G401 (cell line): ENCODE measurements at places on chromosomes 16 and 17.

DNA sequence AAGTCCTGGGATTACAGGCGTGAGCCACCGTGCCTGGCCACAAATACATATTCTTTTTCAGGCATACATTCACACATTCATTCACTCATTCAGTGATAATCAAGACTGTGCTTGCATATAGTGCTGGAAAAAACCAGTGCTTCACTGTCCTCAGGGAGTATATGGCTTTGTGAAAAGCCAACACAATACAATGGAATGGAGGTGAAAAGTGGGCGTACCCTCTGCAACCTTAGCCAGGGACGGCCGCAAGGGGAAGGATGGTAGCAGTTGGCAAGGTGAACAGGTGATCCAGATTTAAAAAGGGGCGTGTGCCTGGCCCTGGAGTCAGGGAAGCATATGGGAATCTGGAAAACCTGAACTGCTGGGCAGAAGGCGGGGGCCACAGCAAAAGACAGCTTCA lies 18.1 kb upstream of the GAN start:
- no peak for DNase-seq

DNA sequence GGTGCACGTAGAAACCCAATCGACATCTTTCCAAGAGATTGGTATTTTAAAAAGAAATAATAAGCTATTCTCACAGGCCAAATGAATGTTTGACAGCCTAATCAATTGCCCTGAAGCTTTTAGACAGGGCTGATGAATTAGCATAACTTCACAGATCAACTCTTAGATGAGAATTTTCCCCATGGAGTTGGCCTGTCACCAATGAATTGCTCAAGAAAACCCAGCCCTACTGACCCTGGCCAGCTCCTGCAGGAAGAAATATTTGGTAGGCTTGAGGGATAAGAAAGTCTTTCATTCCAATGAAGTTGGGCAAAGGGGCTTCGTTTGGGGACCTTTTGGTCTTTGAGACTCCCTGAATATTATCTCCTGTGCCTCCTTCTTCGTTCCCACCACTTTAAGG lies 23.4 kb upstream of the SEC14L1 start:
- no peak for DNase-seq

DNA sequence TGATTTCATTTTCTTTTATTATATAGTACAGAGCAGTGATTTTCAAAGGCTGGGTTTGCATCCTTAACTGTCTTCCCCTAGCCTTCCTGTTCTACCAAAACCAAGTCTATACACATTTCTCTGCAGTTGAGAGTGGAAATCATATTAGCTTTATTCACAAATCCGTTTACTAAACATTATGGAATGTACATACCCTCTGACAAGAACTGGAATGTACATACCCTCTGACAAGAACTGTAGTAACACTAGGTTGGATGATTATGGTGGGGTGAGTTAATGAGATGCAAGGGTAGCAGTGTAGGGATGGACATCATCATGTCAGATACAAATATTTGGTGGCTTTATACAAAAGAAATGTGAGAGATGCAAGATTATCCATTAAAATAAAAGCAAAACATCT lies 154.8 kb downstream of the CYB561 start:
- no peak for DNase-seq

DNA sequence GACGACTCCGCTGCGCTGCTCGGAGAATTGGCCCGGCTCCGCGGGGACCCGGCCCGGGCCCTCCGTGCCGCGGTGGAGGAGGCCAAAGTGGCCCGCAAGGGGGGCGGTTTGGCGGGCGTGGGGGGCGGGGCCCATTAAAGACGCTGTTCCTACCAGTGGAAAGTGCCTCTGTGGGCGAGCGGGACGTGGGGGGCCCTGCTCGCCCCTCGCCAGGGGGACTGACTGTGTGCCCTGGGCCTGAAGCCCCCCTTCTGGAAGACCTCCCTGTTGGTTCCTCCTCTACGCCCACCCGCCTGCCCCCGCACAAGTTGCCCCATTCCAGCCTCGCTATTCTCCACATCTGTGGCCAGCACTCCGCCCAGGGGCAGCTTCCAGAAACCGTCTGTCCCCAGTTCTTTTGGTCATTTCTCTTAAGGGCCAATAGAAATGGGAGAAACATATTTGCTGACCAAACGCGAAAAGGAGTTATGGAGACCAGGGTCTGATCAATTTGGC lies 1.9 kb upstream of the FGF11 start:
- no peak for DNase-seq

DNA sequence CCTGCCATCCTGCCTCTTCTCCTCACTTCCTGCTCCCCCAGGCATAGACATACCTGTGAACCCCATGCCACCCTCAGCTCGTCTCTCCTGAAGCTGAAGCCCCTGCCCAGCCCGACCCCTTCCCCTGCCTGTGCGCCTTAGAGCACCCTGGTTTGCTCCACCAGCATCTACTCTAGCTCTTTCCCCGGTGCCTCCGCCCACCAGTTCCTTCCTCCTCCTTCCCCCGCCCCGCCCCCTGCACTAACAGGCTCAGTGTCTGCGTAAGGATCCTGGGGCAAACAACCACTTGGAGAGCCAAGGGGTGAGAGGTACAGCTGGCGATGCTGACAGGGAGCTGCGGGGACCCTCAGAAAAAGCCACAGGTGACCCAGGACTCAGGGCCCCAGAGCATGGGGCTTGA lies 1.9 kb downstream of the GPR142 start:
- DNase-seq, result no peak

DNA sequence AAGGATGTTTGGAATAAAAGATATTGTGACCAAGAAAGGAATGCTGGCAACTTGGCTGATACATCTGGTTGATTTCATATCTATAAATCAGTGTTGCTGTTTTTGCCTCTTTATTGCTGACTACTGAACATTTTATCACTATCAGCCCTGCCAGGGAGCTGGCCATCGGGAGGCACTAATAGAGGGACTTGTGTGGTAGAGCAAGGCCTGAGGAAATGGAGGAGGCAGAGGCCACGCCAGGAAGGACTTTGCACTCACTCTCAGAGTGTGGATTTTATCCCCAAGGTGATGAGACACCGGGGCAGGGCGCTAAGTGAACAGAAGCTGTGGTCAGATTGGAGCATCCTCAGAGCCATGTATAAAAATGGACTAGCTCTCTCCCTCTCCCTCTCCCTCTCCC lies 9.3 kb upstream of the CYB561 start:
- no peak for DNase-seq

DNA sequence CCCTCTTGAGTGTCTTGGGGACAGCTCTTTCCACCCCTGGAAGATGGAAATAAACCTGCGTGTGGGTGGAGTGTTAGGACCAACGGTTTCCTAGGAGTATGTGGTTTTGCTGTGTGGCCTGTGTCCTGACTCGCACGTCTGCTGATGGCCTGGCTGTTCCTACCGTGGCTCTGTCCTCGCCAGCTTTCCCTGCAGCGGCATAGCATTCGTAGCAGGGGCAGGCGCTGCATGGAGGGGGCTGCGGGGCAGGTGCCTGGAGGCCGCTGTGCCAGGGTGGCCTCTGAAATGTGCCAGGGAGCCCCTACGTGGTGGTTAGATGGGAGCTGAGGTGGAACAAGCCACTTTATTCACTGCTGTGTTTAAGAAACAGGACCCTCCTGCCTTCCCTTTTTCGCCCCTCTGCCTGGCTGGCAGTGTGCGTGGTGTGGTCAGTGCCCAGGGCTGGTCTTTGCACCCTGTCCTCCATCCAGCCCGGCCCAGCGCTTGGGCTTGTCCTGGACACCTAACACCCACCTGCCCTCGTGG lies 10.6 kb downstream of the SLC16A3 start:
- DNase-seq, result no peak

DNA sequence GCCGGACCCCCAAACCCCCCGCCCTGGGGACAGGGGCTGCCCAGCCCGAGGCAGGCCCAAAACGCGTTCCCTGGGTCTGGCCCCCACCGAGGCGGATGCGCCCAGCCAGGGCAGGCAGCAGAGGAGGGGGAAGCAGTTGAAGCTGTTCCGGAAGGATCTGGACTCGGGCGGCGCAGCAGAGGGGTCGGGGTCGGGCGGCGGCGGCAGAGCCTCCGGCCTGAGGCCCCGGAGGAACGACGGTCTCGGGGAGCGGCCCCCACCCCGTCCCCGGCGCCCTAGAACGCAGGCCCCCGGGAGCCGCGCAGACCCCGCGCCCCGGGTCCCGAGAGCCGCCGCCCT lies 22.9 kb upstream of the ZFPM1 start:
- no peak for DNase-seq

DNA sequence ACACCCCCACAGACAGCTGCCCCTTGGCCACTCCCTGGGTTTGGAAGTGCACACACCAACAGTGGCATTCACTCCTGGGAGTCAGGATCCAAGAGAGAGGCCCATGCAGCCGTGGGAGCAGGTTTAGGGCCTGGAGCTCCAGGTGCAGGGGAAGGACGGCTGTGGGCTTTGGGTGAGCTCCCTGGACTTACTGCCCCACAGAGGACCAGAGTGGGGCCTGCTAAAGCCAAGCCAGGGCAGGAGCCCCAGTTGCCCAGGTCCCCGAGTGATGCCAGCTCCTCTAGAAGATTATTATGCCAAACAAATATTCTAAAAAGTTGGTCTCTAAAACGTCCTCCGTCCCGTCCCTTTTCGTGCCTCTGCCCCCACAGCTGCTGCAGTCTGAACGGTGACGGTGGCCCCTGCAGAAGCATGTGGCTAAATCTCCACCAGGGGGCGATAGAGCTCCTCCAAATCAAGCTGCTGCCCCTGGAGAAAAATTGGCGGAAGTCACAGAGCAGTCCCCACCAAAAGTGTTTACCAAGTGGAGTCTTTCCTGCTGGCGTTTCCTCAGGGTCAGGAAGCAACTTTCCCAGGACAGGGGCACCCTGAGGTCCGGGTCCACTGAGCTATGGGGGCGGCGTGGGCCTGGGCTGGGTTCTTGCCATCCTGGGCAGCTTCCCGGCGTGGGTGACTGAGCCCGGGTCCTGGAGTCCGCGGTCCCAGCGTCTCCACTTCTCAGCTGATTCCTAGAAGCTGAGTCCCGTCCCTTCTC lies 4.2 kb downstream of the ARMC7 start:
- DNase-seq, result peak; percentile 95

DNA sequence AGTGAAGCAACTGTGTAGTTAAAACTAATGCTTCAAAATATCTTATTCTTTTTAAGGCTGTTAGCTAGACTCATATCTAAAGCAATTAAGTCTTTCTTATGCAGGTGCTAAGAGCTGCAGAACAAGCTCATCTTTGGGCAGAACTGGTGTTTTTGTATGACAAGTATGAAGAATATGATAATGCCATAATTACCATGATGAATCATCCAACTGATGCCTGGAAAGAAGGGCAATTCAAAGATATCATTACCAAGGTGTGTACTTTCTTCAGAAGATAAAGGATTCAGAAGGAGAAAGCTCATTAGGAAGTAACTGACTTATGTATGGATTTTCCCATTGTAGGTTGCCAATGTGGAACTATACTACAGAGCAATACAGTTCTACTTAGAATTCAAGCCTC lies 23.9 kb downstream of the PTRH2 start:
- DNase-seq, result no peak

DNA sequence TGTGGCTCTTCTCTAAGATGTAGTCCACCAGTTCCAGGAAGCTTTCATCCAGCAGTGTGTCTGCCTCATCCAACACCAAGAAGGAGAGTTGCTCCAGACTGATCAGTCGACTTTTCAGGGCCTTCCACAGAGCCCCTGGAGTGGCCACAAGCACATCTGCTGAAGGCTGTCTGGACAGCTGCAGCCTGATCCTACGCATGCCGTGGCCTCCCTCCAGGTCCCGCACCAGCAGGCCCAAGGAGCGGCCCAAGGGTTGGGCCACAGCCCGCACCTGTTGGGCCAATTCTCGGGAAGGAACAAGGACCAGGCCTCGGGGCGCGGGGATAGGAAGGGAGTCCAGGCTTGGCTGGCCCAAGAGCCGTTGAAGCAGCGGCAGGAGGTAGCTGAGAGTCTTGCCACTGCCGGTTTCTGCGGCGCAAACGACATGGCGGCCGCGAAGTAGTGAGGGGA lies 729 bp downstream of the DDX28 start:
- no peak for DNase-seq

DNA sequence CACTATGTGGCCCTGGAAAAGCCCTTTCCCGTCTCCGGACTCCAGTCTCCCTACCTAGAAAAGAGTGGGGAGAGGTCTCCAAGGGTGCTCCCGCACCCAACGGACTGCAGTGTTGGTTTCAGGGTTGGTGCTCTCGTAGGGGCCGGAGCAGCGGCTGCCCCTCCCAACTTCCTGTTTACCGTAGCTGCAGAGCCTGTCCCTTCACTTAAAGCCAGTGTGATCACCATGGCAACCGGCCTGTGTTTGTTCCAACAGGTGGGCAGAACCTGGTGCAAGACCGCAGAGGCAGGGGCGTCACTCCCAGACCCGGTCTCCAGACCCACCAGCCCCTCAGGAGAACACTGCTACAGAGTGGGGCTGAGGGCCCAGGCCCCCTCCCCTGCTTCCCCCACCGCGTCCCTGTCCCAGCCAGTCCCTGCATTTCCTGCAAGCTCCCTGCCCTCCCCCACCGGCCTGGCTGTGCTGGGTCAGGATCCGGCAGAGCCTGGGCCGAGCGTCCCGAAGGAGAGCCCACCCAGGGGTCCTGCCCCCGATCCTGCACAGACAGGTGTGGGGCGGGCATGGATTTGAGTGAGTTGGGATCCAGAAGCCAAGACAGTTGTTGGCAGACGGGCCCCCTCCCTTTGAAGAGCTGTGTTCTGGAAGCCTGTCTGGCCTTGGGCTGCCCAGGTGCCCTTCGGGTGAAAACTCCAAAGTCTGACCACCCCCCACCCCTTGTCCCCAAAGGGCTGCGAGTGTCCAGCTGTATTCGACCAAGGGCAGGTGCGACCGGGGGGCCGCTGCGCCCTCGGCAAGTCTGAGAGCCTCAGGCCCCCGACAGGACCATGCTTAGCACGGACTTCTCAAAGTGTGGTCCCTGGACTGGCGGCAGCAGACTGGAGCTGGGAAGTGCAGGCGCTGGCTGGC lies 1.5 kb upstream of the BAIAP3 start:
- no peak for DNase-seq

DNA sequence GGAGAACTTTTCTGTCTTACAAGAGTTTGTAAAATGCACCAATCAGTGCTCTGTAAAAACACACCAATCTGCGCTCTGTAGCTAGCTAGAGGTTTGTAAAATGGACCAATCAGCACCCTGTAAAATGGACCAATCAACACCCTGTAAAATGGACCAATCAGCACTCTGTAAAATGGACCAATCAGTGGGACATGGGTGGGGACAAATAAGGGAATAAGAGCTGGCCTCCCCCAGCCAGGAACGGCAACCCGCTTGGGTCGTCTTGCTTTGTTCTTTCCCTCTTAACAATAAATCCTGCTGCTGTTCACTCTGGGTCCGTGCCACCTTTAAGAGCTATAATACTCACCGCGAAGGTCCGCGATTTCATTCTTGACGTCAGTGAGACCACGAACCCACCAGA lies 18.5 kb upstream of the KCNG4 start:
- DNase-seq, result no peak
